ENCODE measurements at places on chromosomes 5 and 9. TPM values are rescaled to one million over a fixed set of nuclear protein-coding genes. Genes with fewer than 3 reads are reported as not detected.

SLC26A2 gene
- 16.5 TPM for total RNA-seq

PLGRKT gene
- 31.7 TPM for total RNA-seq

ANKRD55 gene
- 26.4 TPM for total RNA-seq

MARVELD2 gene
- 0.94 TPM for total RNA-seq

SH3TC2 gene
- 0.59 TPM for total RNA-seq

PCDHGA5 gene
- total RNA-seq: 0.41 TPM
